ENCODE measurements at places on chromosomes 6 and 20. TPM values are rescaled to one million over a fixed set of nuclear protein-coding genes. Genes with fewer than 3 reads are reported as not detected.

DNA sequence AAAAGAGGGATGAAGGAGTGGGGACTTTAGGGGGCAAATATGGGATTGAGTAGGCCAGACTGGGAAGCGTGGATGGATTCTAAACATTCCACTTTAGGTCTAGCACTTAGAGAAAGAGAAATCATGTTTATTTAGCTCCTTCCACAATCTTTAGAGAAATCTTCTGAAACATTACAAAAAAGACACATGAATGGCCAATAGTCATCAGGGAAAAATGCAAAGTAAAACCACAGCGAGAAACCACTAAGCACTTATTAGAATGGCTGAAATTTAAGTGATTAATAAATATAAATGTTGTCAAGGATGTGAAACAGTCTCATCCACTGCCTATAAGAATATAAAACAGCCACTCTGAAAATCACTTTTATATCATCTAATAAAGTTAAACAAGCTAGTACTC is 46.9 kb downstream of the HLA-A start:
- DNase-seq = no peak

DNA sequence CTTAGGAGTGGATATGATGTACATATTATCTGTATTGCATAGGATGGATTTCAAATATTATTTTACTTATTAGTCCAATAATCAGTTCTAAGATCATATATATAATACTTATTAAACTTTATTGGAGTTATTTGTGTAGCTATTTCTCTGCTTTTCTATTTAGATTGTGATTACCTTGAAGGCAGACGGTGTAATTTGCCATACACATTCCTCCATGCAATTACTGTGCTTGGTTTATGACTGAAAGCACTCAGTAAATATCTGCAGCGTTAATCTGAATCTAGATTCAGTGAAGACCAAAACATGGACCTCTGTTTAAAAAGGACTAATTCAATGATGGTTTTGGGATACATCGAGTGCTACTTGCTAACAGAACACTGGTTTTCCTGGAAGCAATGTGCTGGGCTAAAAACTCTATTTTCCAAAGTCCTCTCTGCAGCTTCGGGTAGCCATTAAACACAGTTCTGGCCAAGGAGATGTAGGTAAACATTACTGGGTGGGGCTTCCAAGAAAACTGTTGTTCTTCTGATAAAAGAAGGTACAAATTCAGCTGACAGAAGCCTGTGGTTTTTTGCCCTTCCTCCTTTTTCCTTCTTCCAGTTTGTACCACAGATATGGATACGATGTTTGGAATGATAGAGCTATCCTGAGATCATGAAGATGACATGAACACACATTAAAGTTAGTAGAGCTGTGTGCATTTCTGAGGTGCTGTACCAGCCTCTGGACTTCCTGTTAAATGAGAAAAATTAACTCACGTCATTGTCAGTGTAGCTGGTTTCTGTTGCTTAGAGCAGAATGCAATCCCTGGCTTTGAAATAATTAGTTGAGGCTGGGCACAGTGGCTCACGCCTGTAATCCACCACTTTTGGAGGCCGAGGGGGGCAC is 136.5 kb upstream of the NUP153 start:
- no peak for DNase-seq

DNA sequence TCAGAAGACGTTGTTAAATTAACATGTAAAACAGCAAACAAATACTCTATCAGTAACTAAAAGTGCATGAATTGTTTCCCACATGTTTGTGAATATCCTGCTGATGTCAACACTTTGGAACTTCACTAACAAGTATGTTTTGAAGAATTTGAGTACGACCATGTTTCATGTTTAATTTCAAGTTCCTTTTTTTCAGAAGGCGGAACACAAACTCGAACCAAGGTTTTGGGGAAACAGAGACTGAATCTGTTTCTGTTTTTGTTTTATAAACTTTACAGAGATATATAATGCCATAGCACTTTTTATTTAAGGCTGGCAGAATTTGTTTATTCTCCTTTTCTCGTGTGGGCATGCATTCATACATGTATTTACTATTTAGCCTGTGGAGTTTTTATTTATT is 509.3 kb upstream of the CITED2 start:
- no peak for DNase-seq

- DNase-seq = no peak
Measured at GRCh38 chr6:2576499-2576898, 174.2 kb downstream of the MYLK4 start.

DNA sequence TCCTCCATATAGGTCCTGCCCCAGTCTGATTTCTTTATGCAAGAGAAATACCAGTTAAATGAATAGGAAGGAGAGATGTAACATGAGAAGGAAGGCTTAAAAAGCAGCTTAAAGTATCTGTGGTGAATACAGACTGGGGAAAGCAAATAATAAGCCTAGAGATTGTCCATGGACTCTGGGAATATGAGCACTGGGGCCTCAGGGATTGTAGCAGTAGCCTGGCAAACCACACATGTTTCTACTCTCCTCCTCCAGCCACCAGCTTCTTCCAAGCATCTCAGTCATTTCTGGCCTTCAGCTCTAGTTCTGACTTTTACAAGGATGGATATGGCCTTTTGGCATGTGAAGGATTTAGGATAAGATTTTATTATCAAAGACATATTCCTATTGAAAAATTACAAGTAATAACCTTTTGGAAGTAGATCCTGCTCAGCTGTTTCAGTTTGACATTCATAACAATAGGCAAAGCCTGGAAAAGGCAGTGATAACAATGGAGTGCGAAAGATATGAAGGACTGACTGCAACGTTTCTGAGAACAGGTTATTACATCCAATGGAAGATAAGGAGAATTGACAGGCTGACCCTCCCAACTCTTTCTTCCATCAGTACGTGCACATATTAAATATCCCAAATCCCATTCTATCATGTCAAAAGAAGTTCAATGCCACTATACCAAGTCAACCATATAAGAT is 41.6 kb downstream of the CYP39A1 start:
- DNase-seq = no peak

GRCh38 chr6:141866731-141867497 is 265.8 kb upstream of the GJE1 start:
- DNase-seq = no peak

DNA sequence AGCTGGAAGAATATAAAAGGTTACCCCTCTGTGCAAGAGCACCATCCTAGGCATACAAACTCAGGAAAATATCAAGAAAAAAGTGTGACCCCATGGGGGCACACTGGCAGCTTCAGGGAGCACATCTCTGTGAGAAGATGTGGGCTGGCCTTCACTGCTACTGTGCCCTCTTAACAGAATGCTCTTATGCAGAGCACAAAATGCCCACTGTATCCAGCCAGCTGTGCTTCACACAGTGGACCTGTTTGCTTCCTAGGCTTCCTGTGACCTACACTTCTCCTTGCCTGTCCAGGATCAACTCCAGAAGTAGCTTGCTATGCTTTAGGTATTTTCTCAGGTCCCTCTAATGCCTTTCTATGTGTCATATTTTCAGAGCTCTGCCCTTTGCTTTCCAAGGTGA is 380.2 kb upstream of the MMS22L start:
- DNase-seq = no peak

DNA sequence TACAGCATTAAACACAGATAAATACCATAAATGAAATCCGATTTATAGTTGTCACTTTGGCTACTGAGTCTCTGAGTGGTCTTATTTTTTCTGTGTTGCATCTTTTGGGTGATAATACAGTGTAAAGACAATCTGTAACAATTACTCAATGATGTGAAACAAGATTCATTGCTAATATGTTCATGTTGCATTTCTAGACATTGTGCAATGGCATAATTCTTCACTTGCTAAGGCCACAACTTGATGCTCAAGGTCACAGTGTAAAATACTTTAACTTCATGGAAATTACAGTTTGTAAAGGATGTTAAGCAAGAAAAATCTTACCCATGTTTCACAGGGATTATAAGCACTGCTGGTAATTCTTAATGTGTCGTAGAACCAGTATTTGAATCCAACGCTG is 74.9 kb upstream of the SMLR1 start:
- no peak for DNase-seq

GRCh38 chr20:56926501-56926900 is 297.4 kb downstream of the TFAP2C start:
- DNase-seq = no peak

DNA sequence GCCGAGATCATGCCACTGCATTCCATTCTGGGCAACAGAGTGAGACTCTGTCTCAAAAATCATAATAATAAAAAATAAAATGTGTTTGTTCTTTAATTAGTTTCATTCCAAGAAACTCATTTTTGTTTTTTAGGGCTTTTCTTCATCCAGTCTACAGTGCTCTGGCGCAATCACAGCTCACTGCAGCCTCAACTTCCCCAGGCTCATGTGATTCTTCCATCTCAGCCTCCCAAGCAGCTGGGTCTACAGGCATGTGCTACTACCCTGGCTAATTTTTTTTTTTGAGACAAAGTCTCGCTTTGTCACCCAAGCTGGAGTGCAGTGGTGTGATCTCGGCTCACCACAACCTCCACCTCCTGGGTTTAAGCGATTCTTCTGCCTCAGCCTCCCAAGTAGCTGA is 143.6 kb upstream of the JARID2 start:
- no peak for DNase-seq

GRCh38 chr20:51899674-51900073 is 97.4 kb upstream of the SALL4 start:
- no peak for DNase-seq

DNA sequence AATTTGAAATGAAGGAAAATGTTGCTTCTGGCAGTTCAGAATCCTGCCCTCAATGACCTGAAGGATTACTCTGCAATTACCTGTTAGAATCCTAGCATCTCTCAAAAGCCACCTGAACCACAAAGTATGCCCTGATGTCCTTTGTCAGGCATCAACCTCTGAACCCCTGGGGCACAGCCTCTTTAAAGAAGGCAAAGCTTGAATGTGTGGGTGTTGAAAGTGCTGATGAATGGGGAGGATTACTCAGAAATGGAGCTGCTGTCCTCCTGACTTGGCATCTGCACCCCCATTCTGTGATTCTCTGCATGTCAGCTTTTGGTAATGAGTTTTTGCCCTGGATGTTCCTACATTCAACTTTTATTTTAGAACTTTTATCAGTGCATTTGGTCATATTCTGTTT is 179.2 kb downstream of the PKHD1 start:
- no peak for DNase-seq

ZNF831 gene
- polyA plus RNA-seq = 0.18 TPM

HUS1B gene
- polyA plus RNA-seq = 0.34 TPM

HLA-DQA2 gene
- polyA plus RNA-seq = not detected

PRPH2 gene
- polyA plus RNA-seq = 1.1 TPM

ARHGAP40 gene
- 0.92 TPM for polyA plus RNA-seq
